Inflammatory macrophage (primary cell): ENCODE measurements at places on chromosomes 2 and 18.
A peak's percentile ranks its signal among the peaks of the same experiment; 100 is the strongest.

- DNase-seq, result no peak
These were observed 66.6 kb downstream of the ZBTB7C start for GRCh38 chr18:48342581-48342980.

GRCh38 chr2:72326759-72327158, 179.1 kb upstream of the CYP26B1 start:
- DNase-seq, result no peak

- DNase-seq, result peak; percentile 88
These were observed 37.6 kb downstream of the RMC1 start for GRCh38 chr18:23540867-23541266.

DNA sequence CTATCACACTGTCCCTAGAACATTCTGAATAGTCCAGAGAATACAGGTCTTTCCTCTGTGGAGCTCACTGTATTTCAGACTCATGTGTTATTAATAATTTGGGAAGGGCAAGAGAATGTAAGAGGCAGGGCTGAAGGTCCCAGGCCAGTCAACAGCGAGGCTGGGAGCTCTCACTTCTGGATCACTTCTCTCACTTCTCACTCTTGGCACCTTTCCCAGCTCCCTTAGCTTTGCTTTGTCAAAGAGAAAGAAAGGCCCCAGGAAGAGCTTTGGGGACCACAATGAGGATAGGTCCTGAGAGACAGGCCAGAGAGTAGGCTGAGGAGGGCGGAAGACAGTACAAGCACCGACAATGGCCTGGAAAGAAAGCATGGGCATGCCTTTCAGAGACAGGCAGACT, 11.2 kb downstream of the EFR3B start:
- no peak for DNase-seq

DNA sequence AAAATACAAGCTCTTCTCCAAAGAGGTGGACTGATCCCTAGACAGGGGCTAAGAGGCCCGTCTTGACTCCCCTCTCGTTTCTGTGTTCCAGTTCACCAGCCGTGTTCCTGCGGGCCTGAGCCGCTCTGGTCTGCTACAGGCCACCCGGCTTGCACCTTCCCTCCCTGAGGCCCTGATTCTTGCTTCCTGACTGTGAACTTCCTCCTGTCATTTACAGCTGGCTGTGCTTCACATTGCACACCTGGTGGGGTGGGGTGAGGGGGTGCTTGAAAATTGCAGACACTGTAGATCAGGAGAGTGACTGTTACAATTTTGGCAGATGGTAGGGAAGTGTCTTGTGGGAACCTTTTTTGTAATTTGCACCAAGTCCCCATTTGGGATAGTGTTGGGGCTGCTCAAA, 64.4 kb downstream of the TSN start:
- DNase-seq, result no peak

- DNase-seq, result no peak
These were observed 820.5 kb upstream of the POU3F3 start for GRCh38 chr2:104033399-104033798.

DNA sequence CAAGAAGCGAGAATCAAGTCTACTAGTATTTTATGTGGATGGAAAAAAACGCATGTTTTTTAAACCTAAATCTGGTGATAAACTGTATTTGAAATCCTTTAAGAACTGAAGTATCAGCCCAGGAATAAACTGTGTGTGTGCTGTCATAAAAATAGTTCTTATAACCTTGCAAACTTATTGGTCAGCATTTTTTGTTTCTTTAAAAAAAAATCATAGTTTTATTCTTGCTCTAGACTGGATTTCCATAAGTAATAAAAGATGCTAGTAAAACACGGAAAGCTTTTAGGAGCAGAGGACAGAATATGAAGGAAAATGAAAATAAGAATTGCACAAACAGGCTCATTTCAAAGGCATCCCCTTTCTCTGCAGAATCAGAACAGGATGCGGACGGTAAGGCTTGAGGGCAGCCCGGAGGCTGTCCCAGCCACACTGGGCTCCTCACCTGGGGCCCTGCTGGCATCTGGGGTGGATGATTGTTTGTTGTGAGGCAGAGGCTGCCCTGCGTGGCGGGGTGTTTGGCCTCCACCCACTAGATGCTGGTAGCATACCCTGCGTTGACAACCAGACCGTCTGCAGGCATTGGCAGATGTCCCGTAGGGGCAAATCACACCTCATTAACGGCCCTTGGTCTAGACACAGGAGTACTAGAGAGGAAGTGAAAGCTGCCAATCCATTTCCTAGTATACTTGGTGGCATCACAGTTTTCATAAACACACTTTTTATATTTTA, 52.5 kb downstream of the MBP start:
- DNase-seq, result peak; percentile 23

DNA sequence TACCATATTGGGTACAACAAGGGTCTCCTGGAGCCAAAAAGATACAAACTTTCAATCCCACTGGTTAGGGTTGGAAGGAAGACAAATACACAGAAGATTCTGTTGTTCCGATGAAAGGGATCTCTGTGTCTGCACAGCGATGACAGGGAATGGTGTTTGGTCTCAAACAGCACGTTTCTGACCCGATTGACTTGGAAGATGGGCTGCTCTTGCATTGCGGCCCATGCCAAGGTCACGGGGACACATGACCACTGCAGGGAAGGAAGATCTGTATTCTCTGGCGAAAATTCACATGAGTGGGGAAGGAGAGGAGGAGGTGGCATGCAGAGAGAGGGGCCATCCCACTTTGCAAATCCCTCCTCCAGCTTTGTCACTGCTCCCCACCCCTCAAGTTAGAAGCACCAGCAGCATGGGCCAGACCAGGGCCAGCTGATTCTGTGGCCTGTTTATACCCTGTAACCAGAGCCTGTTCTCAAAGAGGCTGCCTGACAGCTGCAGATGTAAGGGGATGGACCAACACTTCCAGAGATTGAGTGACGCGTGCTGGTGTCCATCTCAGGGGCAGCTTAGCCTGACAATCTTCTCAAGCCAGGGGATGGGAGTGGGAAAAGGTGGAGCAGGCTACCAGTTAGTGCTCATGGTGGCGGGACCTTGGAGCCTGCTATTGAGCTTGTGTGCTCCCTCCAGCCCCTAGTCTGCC, 57.2 kb downstream of the TNP1 start:
- no peak for DNase-seq

- DNase-seq, result no peak
These were observed 1271.7 kb upstream of the SLC39A10 start for GRCh38 chr2:194385376-194385775.

GRCh38 chr2:235765181-235765820, 271.5 kb downstream of the AGAP1 start:
- DNase-seq, result no peak

DNA sequence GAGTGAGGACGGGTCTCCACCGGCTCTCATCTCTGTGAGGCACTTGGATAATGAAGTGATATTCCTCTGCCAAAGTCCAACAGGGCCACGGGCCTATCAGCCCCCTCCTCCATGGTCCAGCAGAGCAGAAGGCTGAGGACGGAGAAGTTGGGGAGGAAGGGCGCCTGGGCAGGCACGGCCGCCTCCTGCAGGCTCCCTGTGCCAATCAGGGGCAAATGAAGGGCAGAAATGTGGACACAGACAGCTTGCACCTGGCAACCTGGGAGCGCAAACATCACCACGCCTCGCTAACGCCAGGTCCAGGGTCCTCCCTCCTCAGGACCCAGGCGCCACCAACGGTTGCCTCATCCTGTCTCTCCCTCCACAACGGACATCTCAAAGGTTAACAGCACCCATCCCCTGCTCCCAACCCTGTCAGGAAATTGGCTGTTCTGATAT, 24.3 kb downstream of the SMAD7 start:
- DNase-seq, result no peak

DNA sequence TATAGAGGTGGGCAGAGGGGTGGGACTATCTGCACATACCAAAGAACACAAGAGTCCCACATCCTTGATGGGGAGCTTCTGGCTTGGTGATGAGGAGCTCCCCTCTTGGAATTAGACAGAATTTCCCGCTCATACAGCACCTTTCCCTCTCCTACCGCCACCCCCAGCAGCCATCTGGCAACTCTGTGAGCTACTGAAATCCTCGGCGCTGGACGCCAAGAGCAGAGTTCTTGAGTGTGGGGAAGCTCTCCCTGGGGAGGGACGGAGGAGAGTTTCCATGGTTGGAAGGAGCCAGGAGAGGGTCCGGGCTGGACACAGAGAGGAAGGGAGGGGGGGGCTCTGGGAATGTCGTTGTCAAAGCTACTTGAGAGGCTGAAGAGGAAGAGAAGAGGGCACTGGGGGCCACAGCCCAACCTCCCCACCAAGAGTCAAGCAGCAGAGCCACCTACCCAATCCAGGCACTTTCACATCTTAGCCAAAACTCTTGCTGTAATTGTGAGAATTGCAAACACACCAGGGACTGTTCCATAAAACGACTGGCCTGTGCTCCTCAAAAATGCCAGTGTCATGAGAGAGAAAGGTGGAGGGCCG, 89.4 kb upstream of the MCFD2 start:
- DNase-seq, result no peak

- DNase-seq, result no peak
These were observed 48.8 kb upstream of the PLB1 start for GRCh38 chr2:28447086-28447485.

- DNase-seq, result no peak
These were observed 34.5 kb upstream of the ARL5A start for GRCh38 chr2:151862700-151863099.

GRCh38 chr2:236402033-236402790, 138.0 kb upstream of the ASB18 start:
- DNase-seq, result no peak

DNA sequence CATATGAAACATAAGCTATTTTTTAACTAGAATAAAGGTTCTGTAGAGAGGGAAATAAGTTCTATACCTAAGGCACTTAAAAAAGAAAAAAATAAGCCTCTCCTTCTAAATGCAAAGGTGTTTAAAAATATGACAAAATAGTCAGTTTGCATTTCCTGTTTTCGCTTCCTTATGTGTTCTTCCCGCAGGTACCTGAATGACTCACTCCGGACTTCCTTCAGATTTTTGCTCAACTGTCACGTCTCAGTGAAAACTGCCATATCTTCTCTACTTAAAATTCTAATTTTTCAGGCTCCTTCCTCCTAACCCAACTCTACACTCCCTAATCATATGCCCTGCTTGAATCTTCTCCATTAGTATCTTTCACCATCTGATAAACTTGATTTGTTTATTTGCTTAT, 1333.1 kb downstream of the LRP1B start:
- no peak for DNase-seq

GRCh38 chr2:229852565-229852964, 69.2 kb downstream of the TRIP12 start:
- peak; percentile 61 for DNase-seq

GRCh38 chr2:136131961-136132824, 14.2 kb upstream of the CXCR4 start:
- DNase-seq, result peak; percentile 87

- DNase-seq, result peak; percentile 53
These were observed 20.0 kb upstream of the HPCAL1 start for GRCh38 chr2:10282611-10283105.

DNA sequence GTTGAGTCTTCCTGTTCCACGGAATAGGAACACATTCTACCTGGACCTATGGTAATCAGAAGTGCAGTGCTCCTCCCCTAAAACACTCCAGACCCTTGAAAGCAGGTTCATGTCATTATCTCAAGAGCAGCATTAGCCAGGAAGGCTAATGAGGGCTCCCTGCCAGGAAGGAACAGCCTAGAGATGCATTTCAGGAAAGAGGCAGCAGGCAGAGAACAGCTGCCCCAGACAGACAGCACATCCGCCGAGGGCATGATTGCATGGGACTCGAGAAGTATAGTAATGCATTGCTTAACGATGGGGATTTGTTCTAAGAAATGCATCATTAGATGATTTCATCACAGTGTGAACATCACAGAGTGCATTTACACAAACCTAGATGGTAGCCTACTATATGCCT, 171.5 kb downstream of the ALK start:
- DNase-seq, result no peak

DNA sequence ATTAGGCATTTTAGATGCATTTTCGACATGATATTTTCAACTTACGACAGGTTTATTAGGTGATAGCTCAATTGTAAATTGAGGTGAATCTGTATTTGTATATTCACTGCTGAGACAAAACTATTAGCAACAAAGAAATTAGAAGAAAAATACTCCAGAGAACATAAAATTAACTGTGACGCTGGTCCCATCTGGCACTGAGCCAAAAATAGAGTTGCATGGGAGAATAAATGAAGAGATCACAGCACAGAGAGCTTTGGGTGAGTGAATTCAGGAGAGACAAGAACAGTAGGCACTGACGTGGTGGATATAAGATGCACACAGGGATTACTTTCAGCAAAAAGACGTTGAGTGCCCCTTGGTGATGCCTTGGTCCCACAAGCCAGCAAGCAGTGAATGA, 306.2 kb upstream of the RAB6C start:
- no peak for DNase-seq

DNA sequence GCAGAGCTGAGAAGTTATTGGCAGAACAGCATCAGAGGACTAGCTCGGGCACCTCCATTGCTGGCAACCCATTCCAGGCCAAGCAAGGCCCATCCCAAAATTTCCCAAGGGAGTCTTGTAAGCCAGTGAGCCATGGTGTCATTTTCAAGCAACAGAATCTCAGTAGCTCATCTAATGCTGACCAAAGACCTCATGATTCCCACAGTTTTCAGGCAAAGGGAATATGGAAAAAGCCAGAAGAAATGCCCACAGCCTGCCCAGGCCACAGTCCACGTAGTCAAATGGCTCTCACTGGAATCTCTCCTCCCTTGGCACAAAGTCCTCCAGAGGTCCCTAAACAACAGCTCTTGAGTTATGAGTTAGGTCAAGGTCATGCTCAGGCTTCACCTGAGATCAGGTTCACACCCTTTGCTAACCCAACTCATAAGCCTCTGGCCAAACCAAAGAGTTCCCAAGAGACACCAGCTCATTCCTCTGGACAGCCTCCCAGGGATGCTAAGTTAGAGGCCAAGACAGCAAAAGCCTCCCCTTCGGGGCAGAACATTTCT, 2.6 kb downstream of the SMARCAL1 start:
- DNase-seq, result no peak

GRCh38 chr18:2536063-2536462, 35.2 kb downstream of the METTL4 start:
- no peak for DNase-seq

- peak; percentile 6 for DNase-seq
These were observed 93.9 kb downstream of the EVA1A start for GRCh38 chr2:75466708-75467311.

DNA sequence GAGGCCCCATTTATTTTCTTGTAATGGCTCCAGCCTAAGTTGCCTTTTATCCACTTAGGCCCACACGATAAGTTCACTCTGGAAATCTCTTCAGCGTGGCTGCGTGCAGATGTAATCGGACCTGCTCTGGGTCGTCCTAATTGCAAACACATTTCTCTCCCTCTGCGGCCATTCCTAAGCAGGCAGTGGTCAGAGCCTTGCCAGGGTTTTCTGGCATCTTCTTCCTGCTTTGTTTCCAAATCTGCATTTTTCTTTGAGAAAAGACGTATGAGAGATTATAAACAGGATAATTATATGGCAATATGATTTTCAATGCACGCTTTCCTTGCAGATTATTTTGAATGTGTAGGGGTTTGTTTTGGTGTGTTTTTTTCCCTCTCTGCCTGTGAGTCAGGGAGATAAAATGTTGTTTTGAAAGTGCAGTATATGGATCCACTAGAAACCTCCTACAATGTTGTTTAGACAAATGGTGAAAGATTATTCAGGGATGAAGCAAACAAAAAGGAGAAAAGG, 239.4 kb upstream of the TANK start:
- no peak for DNase-seq

GRCh38 chr2:24659862-24660261, 133.3 kb downstream of the PTRHD1 start:
- DNase-seq, result no peak

- DNase-seq, result no peak
These were observed 90.9 kb downstream of the COL5A2 start for GRCh38 chr2:189088591-189089205.

- peak; percentile 77 for DNase-seq
These were observed 1.7 kb upstream of the SMAD4 start for GRCh38 chr18:51028201-51028805.

GRCh38 chr18:58805467-58806187, 59.0 kb upstream of the ZNF532 start:
- DNase-seq, result no peak
